ENCODE measurements at places on chromosomes 16 and 17.
A peak's percentile ranks its signal among the peaks of the same experiment; 100 is the strongest.

GRCh38 chr16:28913946-28914724 lies 10.9 kb downstream of the RABEP2 start:
- DNase-seq = no peak

GRCh38 chr17:14470417-14470816 lies 169.5 kb downstream of the HS3ST3B1 start:
- DNase-seq = no peak

DNA sequence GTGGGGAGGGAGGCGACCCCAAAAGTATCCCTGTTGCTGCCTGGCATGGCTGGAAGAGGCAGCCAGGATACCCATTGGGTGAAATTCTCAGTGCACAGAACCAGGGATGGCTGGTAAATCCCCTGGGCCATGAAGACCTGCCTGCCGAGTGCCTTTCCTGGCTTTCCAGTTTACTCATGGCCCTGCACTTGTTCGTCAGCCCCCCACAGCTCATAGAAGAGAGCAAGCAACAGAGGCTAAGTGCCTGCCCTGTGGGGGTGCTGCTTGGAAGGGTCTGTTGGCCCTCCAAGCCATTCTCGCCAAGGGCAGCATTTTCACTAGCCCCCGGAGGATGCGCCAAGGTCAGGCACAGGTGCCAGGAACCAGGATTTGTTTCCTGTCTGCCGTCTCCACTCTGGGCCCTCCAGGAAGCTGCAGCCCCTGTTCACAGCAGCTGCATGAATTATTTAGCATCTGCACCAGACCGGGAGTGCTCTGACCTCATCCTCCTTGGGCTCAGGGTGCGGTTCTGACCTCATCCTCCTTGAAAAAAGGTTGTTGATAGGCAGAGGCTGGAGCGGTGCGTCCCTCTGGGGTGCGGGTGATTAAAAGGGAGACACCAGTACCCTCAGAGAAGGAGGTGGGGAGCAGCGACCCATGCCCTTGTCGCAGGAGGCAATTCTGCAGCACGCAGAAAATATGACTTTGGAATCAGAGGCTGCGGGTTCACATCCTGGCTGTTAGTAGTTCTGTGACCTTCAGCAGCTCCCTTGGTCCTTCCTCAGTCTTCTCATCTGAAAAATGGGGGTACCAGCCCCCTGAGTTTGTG lies 14.2 kb upstream of the CD300A start:
- DNase-seq = no peak

- no peak for DNase-seq
Observed at GRCh38 chr16:28830531-28830930, 7.7 kb downstream of the ATXN2L start.

DNA sequence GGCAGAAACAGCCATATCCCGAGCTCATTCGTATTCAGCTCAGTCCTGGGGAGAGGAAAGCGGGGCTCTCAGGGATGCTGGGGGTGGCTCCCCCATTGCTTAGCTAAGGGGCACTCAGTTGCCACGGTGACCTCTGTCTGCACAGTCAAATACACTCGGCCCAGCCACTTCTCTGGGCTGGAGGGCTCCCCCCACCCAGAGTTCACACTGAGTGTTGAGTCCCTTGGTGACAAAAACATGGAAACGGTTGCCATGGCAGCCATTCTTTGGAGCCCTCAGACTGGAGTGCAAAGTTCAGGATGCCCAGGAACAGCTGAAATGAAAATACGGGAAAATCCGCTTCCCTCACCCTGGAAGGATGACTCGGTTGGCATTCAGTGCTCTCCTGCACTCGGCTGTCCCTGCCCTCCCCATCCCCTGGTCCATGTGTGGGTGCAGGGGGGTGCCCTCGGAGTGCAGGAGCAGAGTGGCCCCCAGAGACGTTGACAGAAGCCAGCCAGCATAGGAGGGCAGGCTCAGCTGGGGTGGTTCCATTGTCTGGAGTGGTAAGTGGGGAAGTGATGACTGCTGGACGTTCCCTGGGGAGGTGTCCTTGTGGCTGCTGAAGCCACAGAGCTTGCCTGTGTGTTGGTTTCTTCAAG lies 216.5 kb downstream of the NTN1 start:
- DNase-seq = no peak

- DNase-seq = peak; percentile 89
Observed at GRCh38 chr17:44219108-44219615, 313 bp downstream of the UBTF start.

GRCh38 chr17:57099165-57099564 lies 14.1 kb downstream of the AKAP1 start:
- DNase-seq = no peak

DNA sequence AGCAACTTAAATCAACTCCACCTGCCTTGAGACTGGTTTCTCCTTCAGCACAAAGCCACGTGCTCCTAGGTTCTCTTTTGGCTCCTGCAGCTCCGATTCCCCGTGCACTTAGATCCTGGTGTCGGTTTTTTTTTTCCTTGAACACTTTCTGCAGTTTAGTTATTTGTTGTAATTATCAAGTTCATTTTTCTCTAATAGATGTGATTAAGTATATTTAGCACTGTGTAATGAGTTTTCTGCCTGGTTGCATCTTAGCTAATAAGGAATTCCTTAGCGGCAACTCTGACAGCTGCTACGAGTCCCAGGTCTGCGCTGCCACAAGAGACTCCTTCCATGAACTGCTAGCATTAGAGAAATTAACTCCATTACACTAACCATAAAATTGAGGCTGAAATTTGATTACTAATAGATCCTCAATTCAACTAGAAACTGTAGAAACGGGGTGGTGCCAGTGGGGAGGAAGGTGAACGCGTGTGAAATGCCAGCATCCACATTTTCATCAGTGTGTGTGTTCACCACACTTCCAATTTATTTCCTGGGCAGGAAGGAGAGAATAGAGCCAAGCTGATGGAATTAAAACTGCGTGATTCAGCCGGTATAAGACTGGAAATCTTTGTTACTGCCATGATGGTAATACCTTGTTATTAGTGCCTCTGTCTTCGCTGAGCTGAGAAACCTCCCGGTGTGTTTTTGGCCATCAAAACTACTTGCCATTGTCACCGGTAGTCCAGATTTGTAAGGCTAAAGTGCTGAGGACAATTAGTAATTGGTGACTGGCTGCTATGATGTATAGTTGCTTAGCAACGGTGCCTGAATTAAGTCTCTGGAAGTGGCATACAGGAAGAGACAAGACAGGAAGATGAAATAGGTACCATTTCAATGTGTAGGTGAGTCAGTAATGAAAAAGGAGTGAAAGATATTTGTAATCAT lies 232.4 kb downstream of the IRX3 start:
- no peak for DNase-seq

- DNase-seq = no peak
Observed at GRCh38 chr16:6008670-6009069, 911.1 kb upstream of the EEF2KMT start.

DNA sequence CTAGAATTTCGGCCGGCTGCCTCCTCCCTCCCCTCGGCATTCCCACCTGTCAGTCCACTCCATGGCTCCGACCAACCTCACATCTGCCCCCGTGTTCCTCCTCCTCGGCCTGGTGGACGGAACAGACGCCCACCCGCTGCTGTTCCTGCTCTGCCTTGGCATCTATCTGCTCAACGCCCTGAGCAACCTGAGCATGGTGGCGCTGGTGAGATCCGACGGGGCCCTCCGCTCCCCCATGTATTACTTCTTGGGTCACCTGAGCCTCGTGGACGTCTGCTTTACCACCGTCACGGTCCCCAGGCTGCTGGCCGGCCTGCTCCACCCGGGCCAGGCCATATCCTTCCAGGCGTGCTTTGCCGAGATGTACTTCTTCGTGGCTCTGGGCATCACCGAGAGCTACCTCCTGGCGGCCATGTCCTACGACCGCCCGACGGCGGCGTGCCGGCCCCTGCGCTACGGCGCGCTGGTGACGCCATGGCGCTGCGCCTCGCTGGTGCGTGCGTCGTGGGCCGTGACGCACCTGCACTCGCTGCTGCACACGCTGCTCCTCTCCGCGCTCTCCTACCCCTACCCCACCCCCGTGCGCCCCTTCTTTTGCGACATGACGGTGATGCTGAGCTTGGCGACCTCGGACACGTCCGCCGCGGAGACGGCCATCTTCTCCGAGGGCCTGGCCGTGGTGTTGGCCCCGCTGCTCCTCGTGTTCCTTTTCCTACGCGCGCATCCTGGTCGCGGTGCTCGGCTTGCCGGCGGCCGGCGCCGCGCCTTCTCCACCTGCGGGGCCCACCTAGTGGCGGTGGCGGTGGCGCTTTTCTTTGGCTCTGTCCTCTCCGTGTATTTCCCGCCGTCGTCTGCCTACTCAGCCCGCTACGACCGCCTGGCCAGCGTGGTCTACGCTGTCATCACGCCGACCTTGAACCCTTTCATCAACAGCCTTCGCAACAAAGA lies at the start of gene OR3A2:
Gene OR3A2, minus strand, starts transcription at position 440 of the 948 bp plus-strand sequence.
- no peak for DNase-seq

DNA sequence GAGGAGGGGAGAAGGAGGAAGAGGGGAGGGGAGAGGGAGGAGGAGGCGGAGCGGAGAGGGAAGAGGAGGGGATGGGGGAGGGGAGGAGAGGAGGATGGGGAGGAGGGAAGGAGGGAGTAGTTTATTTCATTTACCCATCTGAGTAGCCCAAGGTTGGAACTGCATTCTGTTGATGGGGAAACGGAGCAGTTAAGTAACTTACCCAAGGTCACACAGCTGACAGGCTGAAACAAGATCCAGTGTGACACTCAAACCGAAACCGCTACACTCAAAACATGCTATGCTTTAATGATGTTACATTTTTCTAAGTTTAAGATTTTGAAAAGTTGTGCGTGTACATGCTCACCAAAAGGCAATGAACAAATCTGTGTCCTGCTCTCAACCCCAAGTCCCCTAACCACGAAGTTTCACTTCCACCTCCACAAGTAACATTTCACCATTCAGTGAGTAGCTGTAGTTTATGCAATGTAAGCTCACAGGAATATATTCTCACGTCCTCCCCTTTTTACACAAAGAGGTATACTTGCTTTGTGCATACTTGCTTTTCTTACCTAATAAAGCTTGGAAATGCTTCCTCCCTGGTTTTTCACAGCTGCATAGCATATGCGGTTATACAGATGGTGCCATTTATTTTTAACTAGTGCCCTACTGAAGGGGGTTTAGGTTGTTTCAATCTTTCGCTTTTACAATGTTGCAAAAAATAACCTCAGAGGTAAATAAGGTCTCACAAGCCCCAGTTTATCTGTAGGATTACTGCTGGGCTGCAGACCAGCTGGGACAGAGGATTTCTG lies 275.3 kb downstream of the PARN start:
- DNase-seq = no peak

DNA sequence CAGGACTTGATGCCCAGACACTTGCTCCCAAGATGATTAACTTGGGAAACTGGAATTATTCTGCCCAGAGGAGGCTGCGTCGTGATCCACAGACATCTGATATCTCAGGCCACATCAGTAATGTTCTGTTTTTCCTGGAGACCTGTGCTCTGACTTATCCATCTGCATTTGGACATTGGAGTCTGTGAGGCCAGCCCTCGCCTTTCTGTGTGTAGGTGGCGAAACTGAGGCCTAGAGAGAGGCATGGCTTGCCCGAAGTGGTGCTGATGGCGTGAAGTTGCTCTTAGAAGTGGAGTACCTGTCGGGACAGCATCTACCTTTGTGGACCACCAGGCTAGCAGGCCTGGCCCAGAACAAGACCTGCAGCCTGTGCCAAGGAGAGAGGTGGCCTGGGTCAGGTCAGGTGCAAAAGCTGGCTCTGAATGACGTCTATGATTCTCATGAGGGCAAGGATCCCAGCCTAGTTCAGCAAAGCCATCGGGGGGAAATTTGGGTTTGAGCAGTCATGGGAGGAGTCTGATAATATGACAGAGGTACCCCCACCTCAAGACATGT lies 186.8 kb upstream of the ZNF469 start:
- DNase-seq = peak; percentile 38

- no peak for DNase-seq
Observed at GRCh38 chr17:35101036-35101435, 18.6 kb downstream of the RAD51D start.

- peak; percentile 85 for DNase-seq
Observed at GRCh38 chr17:48100591-48101011, 677 bp downstream of the CBX1 start.

DNA sequence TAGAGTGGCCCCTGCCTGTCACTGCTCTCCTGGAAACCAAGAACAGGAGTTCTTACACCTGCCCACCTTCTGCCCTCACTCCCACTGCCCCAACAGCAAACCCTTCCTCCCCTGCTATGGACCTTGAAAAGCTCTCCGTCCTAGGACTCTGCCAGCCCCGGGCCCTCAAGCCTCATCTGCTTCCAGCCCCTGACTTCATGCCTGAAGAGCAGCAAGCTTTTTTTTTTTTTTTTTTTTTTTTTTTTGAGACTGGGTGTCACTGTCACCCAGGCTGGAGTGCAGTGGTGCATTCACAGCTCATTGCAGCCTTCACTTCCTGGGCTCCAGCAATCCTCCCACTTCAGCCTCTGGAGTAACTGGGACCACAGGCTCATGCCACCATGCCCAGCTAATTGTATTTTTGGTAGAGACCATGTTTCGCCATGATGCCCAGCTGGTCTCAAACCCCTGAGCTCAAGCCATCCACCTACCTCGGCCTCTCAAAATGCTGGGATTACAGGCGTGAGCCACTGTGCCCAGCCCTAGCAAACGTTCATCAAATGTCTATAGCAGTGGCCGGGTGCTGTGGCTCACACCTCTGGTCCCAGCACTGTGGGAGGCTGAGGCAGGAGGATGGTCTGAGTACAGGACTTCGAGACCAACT lies 16.9 kb downstream of the CARHSP1 start:
- DNase-seq = no peak

DNA sequence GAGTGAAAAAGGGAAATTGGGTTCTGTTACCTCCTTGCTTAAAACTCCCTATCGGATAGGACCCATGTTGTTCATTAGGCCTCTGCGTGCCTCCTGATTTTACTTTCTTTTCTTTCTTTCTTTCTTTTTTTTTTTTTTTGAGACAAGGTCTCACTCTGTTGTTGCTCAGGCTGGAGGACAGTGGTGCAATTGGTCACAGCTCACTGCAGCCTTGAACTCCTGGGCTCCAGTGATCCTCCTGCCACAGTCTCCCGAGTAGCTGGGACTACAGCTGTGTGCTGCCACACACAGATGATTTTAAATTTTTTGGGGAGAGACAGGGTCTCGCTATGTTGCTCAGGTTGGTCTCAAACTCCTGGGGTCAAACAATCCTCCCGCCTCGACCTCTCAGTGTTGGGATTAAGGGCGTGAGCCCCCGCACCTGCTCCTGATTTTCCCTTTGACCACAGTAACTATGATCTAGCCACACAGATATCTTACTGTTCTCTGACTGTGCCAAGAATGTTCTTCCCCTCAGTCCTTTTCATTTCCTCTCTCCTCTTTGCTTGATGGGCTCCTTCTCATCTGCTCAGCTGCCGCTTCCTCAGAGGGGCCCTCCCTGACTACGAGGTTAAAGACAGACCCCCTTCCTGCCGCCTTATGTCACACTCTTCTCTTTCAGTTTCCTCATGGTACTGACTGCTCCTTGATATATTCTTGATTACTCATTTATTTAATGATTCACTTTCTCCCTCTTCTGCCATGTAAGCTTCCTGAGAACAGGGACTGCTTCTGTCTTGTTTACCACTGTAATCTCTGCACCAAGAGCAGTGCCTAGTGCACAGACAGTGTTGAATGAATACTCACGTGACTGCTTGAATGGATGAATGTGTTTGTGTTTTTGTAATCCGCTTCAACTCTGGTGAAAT lies 44.3 kb downstream of the LCMT1 start:
- no peak for DNase-seq

- DNase-seq = no peak
Observed at GRCh38 chr17:32266389-32267301, 1.0 kb downstream of the RHBDL3 start.

- DNase-seq = no peak
Observed at GRCh38 chr16:26981266-26981938, 85.3 kb upstream of the C16orf82 start.

GRCh38 chr16:76081967-76082366 lies 195.2 kb upstream of the CNTNAP4 start:
- DNase-seq = no peak

Data from osteocyte (in vitro differentiated cells).